Bladder microvascular endothelial cell (primary cell): ENCODE measurements at places on chromosomes 7 and 10. TPM values are rescaled to one million over a fixed set of nuclear protein-coding genes. Genes with fewer than 3 reads are reported as not detected.

Gene NEUROG3
- total RNA-seq, result not detected in 2 replicates

Gene AP5Z1
- 18.1 and 27.9 TPM in 2 replicates for total RNA-seq

Gene SAP25
- not detected in 2 replicates for total RNA-seq

Gene CUBN
- total RNA-seq, result 1.3 and 14.9 TPM in 2 replicates

Gene DRGX
- not detected in 2 replicates for total RNA-seq

Gene AKR1B1
- total RNA-seq, result 59.9 and 66.2 TPM in 2 replicates
